ENCODE measurements at places on chromosomes 2 and 18.
A peak's percentile ranks its signal among the peaks of the same experiment; 100 is the strongest.

DNA sequence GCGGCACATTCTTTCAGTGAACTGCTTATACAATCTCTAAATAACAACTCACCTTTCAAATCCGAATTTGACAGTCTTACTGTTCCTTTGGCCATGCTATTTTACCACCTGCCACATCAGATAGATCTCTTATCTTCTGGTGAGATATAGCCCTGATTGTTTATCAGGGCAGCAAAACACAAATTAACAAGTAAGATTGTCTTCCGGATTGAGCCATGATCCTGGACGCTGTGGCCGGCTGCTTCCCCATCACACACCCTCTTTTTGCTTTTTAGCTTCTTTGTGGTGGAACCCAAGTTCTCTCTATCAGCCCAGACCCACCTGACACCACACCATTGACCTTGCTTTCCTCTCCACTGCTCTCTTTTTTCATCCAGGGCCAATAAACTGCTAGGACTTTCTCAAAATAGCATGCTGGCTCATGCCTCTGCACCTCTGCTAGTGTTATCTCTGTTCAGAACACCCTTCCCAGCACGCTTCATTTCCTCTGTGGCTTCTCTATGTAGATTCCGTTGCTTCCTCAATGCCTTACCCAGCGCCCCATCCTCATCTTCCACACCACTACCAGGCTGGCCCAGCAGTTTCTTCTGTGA is 111.8 kb upstream of the CNTNAP5 start:
- DNase-seq, result no peak

GRCh38 chr2:111626865-111627163 is 257.2 kb downstream of the ANAPC1 start:
- DNase-seq, result no peak

GRCh38 chr2:60550178-60550983 is 3.1 kb downstream of the BCL11A start:
- DNase-seq, result peak; percentile 85

DNA sequence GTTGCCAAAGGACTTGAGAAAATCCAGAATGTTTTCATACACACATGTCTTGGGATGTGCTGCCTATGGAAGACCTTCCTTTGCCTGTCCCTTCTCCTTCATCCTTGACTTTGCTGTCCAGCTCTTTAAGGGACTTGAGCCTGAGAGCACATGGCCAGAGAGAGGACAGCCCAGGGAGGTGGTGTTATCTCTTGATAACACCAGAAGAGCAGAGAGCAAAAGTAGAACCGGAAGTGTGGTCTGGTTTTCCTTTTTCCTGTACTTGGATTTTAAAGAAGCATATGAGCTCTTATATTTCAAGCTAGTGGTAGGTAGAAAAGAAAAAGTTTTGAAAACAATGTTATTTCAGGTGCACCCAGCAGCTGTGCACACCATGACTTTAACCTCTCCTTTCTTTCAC is 94.1 kb upstream of the ZNF532 start:
- DNase-seq, result no peak

- DNase-seq, result no peak
Observed at GRCh38 chr2:54589340-54590215, 133.5 kb downstream of the SPTBN1 start.

DNA sequence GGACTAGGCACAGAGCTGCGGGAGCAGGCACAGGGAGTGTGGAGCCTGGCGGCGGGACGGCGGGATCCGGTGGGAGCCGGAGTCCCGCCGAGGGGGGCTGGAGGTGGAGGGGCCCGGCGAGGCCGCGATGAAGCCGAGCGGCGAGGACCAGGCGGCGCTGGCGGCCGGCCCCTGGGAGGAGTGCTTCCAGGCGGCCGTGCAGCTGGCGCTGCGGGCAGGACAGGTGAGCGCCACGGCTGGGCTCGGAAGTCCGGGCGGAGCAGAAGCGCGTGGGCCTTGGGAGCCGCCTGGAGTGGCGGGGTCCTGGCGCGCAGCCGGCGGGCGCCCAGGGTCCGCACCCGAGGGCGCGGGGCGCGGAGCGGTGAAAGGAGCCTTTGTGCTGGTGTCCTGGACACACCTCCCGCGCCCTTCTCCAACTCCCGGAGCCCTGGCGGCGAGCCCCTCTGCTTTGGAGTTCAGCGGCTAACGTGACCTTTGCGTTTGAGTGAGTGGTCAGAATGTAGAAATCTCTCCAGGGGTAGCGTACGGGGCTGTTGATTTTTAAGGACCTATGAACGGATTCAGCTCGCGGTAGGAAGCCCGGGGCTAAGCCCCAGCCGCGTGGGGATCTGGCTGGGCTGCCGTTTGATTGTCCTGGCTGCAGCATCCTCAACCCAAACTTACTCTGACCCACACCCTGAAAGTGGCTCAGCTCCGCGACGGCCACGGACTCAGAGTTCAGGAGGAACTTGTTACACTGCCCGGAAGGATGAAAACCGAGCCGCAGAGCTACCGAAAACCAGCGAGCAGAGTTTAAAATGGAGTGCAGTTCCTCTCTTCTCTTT is 448 bp downstream of the IMPA2 start:
- DNase-seq, result no peak

DNA sequence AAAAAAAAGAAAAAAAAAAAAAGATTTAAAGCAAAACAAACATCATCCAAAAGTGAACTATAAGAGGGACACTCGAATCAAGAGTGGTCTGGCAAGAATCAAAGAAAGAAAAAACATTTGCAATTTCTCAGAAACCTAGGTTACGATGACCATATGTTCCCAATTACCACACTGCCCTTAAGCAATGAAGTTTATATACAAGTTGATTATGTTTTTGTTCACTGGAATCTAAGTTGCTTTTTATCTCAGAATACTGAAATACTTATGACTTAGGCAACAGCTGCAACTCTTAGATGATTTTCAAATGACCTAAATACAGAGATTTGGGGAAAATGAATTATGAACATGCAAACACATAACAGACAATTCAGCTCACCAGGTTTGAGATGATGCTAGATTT is 597.1 kb upstream of the CHAC2 start:
- no peak for DNase-seq

- no peak for DNase-seq
Observed at GRCh38 chr2:104408266-104408665, 445.6 kb upstream of the POU3F3 start.

DNA sequence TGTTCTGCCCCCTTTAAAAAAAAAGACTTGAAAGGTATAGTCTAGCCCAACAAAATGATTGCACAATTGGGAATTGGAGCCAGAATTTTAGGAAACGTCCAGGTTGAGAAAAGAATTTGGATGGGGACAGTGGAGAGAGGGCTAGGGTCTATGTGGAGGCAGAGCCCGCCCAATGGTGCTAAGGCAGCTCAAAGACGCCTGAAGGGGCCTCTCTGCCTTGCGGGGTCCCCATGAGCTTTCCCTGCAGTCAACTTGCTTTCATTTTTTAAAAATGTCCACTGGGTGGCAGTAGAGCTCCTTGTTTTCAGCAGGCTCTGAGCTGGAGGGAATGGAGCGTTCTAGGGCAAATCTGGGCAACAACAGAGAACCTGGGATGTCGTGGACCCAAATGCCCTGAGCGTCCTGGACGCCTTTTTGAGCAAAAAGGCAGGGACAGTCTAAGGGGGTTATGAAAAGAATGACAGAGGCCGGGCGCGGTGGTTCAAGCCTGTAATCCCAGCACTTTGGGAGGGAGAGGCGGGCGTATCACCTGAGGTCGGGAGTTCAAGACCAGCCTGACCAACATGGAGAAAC is 40.2 kb upstream of the ITM2C start:
- DNase-seq, result peak; percentile 48

DNA sequence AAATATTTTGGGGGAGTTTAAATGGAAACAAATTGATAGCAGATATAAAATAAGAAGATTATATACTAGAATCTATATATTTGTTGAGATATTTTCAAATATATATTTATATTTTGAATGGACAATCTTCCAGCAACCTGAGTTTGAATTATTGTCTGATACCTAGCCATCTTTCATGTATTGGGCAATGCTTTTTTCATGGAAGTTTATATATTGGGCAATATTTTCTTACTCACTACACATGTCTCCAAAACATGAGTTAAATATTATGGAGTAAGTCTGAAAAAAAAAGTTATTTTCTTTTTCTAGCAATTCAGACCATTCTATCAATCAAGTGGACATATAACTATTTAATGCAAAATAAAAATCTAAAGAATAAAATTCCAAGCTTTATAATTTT is 295.2 kb downstream of the NYAP2 start:
- no peak for DNase-seq

DNA sequence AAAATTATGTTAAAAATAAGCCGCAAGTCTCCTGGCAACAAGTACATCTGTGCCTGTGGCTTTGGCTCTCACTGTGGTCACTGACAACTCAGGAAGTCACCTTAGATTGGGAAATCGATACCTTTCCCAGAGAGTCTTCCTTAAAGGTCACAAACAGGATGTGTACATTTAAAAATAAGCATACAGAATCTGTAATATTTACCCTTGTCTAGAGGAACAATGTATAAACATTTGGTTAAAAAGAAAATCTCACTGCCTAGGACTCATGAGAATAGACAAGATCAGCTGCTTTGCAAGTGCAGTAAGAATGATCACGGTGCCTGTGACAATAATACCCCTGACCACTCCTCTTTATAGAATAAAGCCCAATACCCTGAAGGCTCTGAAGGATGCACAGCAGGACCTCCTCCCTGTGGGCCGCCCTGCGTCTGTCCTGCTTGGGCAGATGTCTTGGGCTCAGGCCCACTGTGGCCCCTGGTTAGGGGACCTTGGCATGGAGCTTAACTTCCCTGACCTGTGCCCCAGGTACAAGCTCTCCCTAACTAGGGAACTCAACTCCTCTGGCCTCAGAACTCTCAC is 98.0 kb upstream of the MGAT4A start:
- DNase-seq, result no peak

DNA sequence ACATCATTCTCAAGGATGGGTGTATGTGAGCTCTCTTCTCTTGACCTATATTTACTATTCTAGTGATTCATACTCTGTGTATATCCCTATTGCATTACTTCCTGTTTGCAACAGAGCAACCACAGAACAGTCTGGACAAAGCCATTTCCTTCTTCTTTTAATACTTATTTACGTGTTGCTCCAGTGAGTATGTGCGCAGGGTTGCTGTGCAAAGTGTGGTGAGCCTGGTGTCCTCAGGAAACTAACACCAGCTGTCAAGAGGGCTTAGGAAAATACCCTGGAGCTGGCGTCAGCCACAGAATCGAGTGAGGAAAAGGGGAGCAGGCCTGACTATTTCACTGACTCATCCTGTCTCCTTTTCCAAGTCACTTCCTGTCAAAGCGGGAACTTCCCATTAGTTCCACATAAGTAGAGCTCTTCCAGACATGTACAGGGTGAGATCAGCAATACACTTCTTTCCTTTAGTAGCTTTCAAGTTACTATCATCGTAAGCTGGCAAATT is 214.1 kb upstream of the COPS8 start:
- no peak for DNase-seq

DNA sequence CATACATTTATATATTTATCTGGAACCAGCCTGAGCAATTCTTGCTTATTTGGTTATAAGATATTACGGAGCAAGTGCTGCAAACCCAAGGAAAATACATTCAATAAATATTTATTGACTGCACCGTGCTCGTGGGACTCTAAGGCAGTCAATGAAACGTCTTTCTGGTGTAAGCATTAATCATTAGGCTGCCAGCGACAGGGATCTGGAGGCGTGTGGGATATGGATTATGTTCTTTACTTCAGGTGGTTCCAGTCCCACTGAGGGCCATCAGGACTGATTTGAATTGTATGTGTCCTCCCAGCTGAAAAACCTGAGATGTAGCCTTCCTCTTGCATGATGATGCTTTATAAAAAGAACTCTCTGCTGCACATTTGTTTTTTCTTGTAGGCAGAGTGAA is 75.4 kb downstream of the TACR1 start:
- no peak for DNase-seq

- DNase-seq, result no peak
Observed at GRCh38 chr2:11656671-11657101, 13.3 kb downstream of the NTSR2 start.

GRCh38 chr18:13530033-13530878 is 196.1 kb downstream of the FAM210A start:
- DNase-seq, result no peak

DNA sequence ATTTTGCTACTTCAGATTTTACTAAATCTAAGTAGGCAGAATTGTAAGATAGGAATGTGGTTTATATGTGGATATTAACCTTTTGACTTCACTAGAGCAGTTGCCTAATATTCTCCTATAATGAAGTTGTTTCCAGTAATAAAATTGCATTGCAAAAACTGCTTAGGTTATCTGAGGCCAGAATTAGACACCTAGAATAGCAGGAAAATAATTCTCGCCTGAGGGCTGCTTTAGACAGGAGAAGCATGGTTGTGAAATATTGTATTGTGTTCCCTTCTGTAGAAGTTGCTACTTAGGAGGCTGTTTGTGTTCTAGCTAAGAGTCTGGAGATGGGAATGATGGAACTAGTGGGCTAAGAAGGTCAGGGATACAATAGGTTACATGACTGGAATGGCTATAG is 146.3 kb downstream of the PLCL1 start:
- DNase-seq, result no peak

- DNase-seq, result no peak
Observed at GRCh38 chr2:217817466-217818292, 185.1 kb downstream of the TNS1 start.

- DNase-seq, result no peak
Observed at GRCh38 chr2:8752385-8752784, 70.5 kb downstream of the ID2 start.

DNA sequence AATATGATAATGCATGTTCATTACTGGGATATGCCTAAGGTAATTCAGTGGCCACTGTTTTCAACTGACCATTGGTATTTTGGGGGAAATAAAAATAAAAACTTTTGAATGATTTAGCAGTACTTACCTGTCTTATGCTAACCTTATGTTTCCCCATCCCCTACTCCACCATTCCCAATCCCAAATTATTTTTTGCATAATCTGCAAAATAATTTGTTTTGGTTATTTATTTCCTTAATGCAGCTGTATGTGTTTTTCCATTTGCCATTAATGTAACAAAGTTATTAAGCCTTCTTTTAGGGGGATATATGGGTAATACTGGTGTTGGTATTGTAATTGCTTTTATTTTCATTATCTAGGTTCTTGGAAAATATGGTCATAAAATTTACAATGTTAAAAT is 213.9 kb upstream of the GULP1 start:
- DNase-seq, result no peak

- no peak for DNase-seq
Observed at GRCh38 chr2:101752716-101753616, 55.5 kb downstream of the MAP4K4 start.

DNA sequence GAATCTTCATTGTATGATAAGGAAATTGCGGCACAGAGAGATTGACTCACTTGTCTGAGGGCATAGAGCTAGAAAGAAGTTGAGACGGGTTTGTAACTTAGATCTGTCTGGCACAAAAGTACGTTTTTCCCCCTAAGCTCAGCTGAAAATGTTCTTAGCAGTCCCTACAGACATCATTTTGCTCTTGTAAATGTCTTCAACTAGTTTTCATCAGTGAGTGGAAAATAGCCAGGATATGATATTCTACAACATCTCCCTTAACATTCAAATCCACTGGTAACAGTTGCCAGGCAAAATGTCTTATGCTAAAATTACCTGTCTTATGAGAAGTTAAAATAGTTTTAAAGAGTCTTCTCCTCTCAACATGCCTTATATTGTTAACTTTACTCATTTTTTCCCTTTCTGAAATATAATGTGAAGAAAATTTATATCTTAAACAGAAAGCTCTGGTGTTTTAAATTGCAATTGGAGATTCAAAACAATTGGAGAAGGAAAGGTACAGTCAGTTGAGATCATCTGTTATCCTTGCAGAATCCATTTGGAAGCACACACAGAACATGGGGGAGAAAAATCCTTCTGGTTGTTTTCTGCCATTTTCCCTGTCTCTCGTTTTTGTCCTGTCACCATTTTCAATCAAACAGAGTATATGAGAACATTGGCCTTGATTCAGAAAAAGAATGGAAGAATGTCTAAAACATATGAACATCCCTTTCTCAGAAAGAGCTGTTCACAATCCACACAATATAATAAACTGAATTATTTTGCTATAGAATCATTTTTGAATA is 255.0 kb downstream of the TRIB2 start:
- DNase-seq, result no peak
